ENCODE measurements at places on chromosomes 3 and 15.

DNA sequence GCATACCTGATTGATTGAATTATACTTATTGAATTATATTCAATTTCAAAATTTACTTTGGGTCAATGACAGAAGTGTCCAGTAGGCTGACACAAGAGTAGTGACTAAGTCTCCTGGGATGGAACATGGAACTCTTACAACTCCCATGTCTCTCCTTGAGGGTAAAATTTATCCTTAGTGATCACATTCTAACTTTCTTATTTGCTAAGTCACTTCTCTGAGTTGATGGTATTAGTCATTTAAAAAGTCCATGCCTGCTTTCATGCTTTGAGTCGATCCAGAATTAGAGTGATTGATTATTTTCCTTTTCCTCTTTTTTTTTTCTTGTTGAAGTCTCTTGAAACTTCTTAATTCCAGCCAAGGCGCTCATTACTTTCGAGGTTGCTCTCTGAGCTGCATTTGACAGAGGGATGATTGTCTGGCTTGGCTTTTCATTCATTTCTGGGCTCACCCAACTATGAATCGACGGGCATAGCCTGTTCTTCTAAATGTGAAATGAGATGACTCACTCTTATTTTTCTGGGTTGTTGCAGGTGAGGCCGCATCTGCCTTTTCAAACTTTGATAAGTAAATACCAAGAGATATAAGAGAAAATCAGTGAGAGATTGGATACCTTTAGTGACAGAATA lies 34.9 kb downstream of the LRRC3B start:
- no peak for DNase-seq

DNA sequence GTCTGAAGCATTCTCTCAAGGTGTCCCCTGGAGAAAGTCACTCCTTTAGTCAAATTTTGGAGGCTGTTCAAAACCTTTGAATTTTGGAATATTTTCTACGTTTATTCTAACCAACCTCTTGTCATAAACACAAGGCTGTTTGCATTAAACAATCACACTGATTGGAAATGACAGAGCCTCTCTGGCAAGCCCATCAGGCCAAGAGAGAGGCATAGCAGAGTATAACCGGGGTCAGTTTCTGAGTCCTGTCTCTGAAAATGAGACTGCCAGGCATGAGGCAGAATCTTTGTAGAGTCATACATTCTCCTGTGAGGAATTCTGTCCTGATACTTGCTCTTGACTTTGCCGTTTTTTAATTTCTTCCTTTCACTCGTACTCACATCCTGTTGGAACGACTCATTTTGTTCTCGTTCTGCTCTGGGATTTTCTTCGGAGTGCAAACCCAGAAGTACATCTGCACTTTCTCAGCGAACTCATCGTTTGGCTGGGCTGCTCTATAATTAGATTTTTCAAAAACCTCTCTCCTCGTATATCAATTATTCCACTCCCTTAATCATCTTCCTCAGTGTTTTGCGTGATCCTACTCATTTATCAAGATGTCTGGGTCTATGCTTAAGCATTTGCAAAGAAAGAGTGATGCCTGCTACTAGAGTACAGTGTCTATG lies 114.2 kb downstream of the AGBL1 start:
- no peak for DNase-seq

- peak; percentile 98 for DNase-seq
Measured at GRCh38 chr3:58383904-58384303, 49.7 kb downstream of the PDHB start.

DNA sequence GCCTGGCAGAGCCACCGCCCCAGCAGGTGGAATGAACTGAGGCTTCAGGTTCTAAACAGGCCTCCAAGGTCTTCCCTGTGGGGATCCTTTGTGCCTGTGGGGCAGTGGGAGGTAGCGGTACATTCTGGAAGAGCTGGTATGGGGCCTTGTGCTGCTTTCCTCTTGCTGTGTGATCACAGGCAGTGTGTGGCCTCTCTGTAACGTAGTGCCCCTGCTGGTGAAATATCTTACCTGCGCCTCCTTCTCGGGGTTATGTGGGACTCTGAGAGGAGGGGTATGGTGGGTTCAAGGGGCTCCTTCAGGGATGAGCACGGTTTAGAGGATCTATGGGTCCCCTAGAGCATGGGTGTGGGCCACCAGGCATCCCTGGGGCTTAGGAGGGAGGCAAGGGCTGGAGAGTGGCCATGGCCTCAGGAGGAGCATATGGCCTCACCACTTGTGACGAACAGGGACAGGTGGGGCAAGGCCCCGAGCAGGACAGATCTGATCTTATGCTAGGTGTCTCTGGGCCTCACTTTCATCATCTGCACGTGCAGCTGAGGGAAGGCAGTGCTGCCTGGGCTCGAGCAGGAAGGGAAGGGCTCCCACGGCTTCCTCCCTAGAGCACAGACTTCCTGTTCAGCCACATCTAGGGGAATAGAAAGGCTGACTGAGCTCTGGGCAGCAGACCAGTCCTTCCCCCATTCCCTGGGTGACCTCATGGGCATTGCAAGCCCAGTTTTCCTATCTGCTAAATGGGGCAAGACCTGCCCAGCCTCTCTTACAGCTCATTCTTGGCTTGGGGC lies 1.9 kb upstream of the ALS2CL start:
- no peak for DNase-seq

DNA sequence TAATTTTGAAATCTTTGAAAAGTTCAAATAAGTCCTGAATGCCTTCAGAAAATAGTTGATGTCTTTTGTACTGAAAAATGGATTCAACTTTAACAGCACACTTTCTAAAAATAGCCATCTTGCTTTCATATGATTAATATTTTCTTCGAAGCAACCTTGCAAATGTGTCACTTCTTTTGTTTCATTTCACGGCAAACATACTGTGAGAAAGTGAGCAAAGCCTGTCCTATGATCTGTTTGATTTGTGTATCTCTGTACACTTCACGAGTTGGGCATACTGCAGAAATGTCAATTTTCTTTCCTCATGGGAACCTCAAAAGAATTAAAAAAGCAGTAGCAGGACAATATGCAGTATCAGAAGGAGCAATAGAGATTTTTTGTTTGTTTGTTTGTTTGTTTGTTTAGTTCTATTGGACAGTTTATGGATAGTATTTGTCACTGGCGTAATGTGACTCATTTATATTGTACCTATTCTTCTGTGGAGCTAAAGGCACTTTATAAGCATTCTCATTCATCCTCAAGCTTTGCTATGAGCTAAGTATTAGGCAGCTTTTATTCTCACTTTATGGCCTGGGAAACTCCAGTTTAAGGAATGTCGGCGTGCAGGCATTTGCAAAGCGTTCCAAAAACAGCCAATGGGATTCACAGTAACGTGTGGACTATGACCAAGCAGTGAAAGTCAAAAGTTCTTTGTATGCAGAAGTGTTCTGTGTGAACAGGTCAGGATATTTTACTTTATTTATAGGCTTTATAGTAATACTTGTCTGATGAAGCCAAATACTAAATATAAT lies 572.0 kb downstream of the NAALADL2 start:
- no peak for DNase-seq

Measured in adipocyte (in vitro differentiated cells).